Activated B cell treated with CpG ODN at 0.5 μM for 24 hours (primary cell): ENCODE measurements at places on chromosomes 5 and 9. TPM values are rescaled to one million over a fixed set of nuclear protein-coding genes. Genes with fewer than 3 reads are reported as not detected.

DNA sequence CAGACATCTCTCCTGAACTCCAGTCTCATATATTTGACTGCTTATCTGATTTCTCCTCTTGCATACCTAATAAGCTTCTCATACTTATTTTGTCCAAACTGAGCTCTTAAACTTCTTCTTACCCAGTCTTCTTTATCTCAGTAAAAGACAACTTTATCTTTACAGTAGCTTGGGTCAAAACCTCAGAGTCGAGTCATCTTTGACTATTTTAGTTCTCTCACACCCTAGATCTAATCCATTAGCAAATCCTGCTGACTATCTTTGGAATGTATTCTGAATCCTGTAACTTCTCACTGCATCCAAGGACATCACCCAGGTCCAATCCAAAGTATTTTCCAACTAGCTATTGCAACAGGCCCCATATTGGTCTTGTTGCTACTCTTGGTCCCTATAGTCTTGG lies 11.8 kb upstream of the JAK2 start:
- DNase-seq, result no peak

ERAP2 gene
- total RNA-seq, result 63.1 and 80.9 TPM in 2 replicates

SOHLH1 gene
- total RNA-seq, result not detected in 2 replicates

GRCh38 chr5:74186356-74187315 lies 453.9 kb downstream of the ENC1 start:
- DNase-seq, result no peak

DNA sequence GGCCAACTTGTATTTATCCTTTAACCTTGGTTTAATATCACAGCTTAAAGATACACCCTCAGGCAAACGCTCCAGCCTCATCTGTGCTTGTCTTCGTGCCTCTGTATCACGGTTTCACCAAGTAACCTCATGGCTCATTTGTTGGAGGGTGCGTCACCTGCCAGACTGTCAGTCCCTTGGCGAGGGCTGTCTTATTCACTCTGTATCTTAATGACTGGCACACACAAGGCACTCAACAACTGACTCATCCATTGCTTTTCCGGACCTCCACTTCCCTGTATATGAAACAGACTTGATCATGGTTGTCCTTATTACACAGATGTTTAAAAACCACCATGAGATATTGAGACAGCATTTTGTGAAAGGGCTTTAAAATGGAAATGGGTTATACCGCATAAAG lies 28.0 kb downstream of the LCP2 start:
- no peak for DNase-seq

GRCh38 chr5:102216678-102217077 lies 79.4 kb downstream of the SLCO4C1 start:
- no peak for DNase-seq

SLC6A19 gene
- total RNA-seq, result not detected in 2 replicates

- DNase-seq, result no peak
Measured at GRCh38 chr5:148913985-148914431, 87.6 kb downstream of the ADRB2 start.

GRCh38 chr9:87324613-87325194 lies 173.0 kb upstream of the DAPK1 start:
- no peak for DNase-seq

CXCL14 gene
- not detected in 2 replicates for total RNA-seq

CCNI2 gene
- 0.44 and 1.5 TPM in 2 replicates for total RNA-seq

GRCh38 chr5:42855811-42856210 lies 44.1 kb upstream of the SELENOP start:
- DNase-seq, result no peak

- DNase-seq, result no peak
Measured at GRCh38 chr9:38046661-38047300, 22.2 kb downstream of the SHB start.

- peak; percentile 62 for DNase-seq
Measured at GRCh38 chr5:132419502-132420468, 50.3 kb downstream of the SLC22A5 start.

DNA sequence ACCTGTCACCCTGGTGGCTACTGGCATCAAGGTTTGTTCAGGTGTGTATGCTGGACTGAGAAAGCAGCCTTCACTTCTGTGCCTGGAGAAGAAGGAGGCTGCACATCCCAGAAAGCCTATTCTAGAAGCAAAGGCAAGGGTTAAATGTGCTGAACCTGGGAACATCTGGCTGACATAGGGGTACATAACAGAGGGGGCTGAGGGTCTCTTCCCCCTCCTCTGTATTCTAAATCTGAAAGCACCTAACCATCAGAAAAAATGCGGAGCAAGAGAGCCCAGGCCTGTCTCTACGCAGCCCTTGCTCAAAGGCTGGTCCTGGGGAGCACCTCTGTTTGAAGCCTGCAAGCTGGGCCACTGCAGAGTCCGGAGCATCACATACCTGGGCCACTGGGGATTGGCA lies 53.2 kb upstream of the FSTL4 start:
- DNase-seq, result no peak

RXRA gene
- total RNA-seq, result 4.6 and 5.0 TPM in 2 replicates

- no peak for DNase-seq
Measured at GRCh38 chr9:20701060-20701459, 17.0 kb downstream of the FOCAD start.

DNA sequence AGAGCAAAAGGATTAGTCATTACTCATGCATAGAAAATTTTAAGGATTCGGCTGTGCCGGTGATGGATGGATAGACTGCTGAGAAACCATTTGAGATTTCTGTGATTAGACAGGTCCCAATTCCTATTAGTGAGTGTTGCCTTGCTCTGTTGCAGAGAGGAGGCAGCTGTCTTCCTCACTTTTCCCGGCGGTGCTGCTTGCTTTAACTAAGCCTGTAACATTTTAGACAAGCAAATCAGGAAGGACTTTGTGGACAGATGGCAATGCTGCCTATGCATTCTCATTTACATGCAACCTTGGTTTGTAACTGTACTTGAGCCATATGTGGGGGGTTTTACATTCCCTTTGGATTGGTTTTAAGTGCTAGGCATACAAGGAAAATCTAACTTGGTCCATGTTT lies 1176.3 kb downstream of the CDH18 start:
- no peak for DNase-seq

SNCAIP gene
- total RNA-seq, result not detected in 2 replicates

DNA sequence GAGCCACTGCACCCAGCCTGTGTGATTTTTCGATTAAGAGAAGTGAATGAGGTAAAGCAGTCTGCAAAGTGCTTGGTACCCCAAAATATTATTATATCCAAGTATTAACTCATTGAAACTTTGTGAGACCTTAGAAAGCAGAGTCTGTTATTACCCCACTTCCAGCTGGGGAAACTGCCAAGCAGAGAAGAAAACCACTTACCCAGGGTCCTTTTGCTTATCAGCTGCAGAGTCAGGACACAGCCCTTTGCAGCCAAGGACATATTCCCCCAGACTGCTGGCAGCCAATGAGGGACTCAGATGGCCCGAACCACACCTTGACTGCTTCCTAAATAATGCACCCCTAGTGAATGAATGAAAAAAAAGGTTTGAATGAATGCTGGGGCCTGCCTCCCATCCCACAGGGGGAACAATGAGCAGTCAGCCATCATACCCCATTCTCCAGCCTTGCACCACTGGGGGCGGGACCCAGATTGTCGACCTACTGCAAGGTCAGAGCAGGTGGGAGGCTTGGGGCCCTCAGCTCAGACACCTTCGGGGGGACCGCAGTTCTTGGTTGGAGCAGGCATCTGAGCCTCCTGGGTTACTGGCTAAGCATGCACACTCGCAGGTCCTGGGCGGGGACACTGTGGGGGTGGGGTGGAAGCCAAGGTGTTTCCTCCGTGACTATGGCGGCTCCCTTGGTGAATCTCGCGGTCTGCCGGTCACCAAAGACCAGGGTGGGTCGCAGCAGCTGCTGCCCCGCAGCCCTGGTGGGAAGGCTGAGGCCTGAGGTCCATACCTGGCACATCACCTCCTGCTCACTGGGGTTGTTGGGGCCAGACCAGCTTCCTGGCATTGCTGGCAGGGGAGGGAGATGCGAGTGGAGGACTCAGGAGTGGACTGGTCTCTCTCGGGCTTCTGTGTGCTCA lies 29.7 kb downstream of the PRRT1B start:
- no peak for DNase-seq

DNA sequence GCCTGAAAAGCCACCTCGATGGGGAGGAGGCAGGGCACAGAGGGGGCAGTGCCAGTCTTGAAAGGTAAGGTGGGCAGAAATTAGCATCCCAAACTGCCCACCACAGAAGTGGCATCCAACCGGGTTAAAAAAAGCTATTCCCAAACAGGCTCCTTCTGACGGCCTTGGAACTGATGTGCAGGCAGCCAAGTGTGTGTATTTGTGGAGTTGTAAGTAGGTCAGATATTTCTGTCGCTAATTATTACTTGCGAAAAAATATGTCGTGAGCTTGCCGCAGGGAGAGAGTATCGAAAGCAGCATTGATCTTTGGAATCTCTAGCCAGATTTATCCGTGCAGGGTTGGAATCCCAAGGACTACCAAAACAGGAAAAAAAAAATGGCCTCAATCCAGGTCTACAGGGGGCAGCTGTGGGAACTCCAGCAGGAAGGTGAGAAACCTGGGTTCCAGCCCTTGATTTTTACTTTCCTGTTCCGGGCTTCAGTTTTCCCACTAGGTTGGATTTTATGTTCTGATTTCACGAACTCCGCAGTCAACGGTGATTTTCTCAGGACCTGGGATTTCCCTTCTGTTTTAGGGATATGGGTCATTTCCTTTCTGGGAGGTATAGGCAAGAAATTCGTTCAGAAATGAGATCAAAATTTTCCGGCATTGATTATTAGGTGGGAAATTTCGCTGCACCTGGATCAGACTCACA lies 200.8 kb downstream of the RGS3 start:
- no peak for DNase-seq
